Stimulated activated CD4-positive, alpha-beta T cell treated with anti-CD3 and anti-CD28 coated beads, Interleukin-15, amount 100 ng/mL, for 48 hours (primary cell): ENCODE measurements at places on chromosomes 7 and 10.
A peak's percentile ranks its signal among the peaks of the same experiment; 100 is the strongest.

DNA sequence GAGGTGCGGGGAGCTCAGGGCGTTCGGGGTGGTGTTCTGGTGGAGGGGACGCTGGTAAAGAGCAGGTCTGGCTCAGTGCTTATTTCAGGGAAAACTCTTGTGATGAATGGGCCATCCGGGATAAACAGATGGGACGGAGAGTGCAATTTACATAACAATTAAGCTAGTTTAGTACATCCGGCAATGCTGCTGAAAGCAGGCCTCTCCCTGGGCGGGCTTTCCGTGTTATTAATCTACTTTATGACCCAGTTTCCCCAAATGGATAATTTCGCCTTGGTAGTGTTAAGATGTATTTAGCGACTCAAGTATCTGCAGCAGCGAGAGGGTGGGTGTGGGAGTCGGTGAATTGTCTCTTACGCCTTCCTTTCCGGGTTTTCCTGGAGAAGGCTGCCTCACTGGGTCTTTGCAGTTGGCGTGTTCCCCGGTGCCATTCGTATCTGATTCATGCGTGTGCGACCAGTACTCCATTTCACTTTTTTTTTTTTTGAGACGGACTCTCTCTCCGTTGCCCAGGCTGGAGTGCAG, 25.2 kb downstream of the FOXK1 start:
- DNase-seq, result no peak

DNA sequence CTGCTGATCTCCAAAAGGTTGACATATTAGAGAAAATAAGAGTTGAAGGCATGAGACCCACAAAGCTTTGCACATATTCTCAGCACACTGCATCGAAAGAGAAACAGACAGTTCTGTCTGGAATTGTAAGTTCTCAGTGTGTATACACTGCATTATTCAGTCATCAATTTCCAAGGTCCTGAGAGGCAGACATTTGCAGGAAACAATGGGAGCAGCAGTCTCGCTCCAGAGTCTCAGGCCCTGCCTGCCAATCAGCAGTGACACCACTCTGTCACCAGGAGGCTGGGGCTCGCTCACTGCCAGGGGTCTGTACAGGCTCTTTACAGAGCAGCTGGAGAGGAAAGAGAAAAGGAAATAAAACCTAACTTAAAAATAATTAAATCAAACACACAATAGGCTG, 36.3 kb downstream of the JAZF1 start:
- no peak for DNase-seq

- no peak for DNase-seq
These were observed 38.3 kb downstream of the LRRC18 start for GRCh38 chr10:48901319-48901718.

DNA sequence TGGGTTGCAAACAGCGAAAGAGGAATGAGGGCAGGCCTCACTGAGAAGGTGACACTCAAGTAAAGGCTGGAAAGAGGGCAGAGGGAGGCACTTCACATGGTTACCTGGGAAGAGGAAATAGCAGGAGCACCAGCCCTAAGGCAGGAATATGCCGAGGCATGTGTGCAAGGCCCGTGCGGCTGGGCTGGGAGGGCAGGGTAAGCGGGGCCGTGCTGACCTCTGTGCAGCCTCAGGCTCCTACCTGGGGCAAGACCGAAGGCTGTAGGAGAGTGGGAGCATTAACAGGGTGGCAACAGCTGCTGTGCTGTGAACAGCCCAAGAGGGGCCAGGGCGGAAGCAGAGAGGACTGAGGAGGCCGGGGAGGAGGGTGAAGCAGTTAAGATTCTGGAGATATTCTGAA, 24.0 kb upstream of the SH3PXD2A start:
- no peak for DNase-seq

DNA sequence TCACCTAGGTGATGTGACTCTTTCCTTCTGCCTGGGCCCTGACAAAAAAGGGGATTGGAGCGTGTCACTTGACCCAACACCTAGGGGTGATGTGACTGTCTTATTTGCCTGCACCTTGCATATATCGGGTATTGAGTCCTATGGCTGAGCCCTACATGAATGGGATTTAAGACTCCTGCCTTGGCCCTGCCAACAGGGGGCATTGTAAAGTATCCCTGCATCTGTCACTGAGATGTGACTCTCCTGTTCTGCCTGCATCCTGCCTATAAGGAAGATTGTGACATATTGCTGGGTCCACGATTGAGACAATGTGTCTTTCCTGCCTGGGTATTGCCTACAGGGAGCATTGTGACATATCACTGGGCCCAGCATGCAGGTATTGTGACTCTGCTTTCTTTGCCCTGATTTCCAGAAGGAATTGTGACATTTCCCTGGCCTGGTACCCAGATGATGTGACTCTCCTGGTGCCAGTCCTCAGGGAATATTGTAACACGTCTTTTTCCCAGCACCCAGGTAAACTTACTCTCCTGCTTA, 14.2 kb upstream of the ZNF107 start:
- DNase-seq, result no peak

DNA sequence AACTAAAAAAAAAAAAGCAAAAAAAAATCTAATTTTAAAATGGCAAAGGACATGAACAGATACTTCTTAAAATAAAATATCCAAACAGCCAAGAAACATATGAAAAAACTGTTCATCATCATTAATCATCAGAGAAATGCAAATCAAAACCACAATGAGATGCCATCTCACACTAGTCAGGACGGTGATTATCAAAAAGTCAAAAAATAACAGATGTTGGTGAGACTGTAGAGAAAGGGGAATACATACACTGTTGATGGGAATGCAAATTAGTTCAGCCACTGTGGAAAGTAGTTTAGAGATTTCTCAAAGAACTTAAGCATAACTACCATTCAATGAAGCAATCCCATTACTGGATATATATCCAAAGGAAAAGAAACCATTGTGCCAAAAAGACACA, 30.2 kb downstream of the COBL start:
- no peak for DNase-seq

DNA sequence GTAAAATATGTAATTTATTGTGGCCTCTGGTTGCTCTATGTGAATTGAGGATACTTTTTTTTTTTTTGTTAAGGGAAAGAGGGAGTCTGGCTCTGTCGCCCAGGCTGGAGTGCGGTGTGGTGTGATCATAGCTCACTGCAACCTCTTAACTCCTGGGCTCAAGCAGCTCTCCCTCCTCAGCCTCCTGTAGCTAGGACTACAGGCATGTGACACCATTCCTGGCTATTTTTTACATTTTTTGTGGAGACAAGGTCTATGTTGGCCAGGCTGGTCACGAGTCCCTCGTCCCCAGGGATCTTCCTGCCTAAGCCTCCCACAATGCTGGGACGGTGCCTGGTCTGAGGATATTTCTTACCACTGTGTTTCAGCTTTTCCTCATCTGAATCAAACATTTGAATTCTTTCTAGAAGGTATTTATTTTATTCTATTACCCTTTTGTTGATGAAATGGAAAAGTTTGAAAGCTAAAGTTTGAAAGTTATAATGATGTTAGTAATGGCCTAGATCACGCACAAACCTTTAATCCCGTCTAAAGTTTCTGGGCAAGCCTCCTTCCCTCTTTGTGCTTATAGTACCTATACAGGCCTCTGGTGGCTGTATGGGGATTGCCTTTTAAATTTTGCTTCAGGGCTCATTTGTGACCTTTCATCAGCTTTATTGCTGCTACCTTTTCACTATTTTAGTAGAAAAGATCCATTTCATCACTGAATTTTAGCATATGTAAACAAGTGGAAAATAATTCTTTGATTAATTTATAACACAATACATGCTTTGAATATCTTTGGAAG, 2.0 kb downstream of the IFRD1 start:
- no peak for DNase-seq

DNA sequence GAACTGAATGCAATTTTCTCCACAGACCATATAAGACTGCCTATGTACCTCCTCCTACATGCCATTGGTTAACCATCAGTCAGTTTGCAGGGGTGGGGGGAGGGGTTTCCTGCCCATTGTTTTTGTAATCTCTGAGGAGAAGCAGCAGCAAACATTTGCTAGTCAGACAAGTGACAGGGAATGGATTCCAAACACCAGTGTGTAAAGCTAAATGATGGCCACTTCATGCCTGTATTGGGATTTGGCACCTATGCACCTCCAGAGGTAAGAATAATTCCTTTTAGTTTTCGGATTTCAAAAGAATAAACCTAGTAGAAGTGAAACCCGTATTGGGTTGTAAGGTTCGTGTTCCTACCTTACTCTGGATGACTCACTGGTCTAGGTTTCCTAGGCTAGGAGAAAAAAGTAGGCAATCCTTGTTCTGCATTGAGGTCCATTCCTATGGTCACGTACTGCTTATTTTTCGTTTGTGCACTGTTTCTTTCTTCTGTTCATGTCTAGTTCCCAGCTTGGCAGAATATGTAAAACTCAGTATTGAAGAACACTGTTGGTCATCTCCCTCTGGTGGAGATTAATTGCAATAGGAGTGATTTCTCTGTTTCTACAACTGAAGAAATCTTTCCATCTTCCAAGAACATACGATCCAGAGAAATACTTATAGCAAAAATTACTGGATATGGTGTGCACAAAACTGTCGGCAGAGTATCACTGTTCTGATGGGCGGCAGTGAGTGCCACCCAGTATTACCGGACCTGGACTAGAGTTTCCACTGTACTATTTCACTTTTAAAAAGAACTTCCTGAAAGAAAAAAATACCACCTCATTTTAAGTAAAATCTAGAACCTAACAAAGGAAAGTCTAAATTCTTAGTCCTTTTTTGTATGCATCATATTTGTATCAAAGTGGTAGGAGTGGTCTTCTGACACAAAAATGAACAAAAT, at the start of gene AKR1C3:
Gene AKR1C3 (plus strand): TSS at position 150 of the 941 bp plus-strand sequence. CDS start 31 bp downstream, at position 181.
- DNase-seq, result no peak

GRCh38 chr7:73682745-73683055, 553 bp downstream of the DNAJC30 start:
- no peak for DNase-seq

GRCh38 chr7:32248522-32248921, 178.3 kb upstream of the PDE1C start:
- DNase-seq, result no peak

DNA sequence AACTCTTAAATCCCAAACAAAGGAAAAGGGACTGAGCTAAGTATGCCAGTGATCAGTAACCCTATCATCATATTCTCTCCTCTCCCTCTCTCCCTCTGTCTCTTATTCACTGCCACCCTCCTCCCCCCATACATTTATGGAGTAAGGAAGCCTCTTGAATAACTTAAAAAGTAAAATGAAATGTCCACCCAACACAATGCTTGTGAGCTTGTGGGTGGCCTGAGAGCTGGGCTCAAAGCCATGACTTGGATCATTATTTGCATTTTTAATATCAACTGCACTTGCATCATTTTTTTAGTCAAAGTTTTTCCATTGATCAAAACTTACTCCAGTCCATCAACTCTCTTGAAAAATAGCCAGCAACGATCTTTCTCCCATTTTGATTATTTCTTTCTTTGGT, 46.8 kb downstream of the FAM107B start:
- no peak for DNase-seq

DNA sequence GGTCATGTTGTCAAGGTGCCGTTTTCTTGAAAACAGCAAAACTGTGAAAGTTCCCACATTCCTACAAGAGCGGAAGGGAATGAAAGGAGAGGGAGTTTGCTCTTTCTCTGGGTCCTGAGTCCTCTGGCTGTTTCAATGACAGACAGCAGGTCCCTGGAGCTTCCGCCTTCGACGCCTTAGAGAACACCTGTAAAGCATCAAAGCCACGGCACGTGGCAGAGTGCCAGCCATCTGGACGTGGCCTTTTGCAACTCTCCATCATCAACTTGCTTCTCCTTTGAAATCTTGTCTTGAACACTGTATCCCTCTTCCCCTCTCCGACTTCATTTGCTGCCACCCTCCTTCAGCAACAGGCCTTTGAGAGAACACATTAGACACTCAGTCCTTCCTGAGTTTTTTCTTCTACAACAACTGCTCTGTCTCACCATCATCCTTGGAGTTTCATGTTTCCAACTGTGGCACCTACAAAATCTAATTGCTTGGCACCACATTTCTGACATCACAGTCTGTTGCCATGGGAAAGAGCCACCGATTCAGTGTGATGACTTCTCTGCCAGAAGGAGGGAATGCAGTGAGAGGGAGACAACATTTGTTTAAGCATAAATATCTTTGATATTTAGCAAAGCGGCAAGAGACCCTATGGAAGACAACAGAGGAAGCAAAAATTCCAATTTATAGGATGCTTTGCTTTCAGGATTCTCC, 204.9 kb upstream of the PTER start:
- DNase-seq, result no peak

GRCh38 chr7:46576950-46577349, 655.9 kb upstream of the IGFBP3 start:
- no peak for DNase-seq

DNA sequence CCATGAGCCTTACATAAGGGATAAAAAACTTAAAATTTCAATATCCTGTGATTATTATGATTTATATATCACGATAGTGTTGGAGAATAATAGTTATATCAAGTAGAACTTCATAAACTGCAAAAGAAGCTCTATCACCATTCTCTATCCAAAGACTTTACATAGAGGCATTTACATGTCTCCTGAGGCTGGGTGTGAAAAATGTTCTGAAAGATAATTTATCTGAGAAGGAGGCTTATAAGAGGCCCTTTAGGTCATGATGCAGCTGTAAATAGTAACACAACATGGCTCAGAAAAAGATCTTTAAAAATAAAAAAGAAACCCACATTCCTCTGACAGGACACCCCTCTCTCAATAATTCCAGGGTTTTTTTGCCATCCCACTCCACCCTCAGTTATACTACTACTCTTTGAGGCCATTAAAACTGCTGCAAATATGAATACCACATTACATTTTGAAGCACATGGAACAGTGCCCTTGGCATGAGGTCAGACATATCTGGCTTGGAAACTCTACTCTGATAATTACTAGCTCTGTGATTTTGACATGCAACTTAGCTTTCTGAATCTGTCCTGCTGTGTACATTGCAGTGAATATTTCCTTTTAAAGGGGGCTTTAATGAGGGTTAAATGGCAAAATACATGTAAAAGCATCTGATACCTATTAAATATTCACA, 55.5 kb downstream of the SLC16A12 start:
- DNase-seq, result no peak

DNA sequence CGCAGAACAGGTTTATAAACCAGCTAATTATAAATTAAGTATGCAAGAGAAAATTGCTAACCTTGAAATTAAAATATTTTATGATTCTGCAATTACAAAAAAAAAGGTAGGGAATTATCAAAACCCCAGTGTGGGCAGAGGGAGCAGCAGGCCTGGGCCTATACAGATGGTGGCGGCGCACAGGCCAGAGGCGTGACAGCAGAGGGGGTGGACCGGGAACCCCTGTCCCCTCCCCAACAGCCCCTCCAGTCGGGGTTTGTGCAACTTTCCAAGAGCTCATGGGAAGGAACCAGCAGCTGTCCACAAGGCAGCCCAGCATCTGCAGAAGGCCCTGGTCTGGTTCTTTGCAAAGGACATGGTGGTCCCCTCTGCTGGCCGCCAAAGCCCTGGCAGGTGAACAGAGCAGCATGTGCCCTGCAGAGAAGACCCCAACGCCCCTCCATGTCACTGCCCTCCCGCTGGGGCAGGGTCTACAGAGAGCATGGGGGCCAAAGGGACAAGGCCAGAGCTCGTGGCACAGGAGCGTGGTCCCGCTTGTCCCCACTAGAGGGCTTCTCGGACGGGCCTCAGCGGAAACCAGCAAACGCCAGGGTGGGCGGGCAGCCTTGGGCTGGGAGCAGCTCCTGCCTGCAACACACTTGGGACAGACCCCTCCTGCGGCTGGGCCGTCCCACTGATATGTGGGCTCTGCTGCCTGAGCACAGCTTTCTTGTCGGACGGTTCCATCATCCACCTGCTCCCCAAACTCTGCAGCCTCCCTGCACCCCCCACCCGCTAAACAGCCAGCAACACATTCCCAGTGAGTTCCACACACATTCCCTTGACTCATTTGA, 75.1 kb downstream of the EBF3 start:
- peak; percentile 7 for DNase-seq

- peak; percentile 53 for DNase-seq
These were observed 56.1 kb downstream of the ATAD1 start for GRCh38 chr10:87761892-87762291.
